Regular cardiac myocyte (primary cell): ENCODE measurements at places on chromosomes 16 and 17. TPM values are rescaled to one million over a fixed set of nuclear protein-coding genes. Genes with fewer than 3 reads are reported as not detected.

Gene LRRC75A
- total RNA-seq = 0.58 and 1.1 TPM in 2 replicates

Gene BTBD17
- total RNA-seq = not detected in 2 replicates

Gene PRR35
- total RNA-seq = not detected in 2 replicates

Gene MYH2
- not detected in 2 replicates for total RNA-seq

Gene TMEM101
- 69.4 and 95.0 TPM in 2 replicates for total RNA-seq

Gene PSMC3IP
- total RNA-seq = 2.3 and 16.3 TPM in 2 replicates

Gene ITGAL
- total RNA-seq = not detected in 2 replicates

Gene BCO1
- not detected in 2 replicates for total RNA-seq

Gene CDRT15L2
- not detected in 2 replicates for total RNA-seq

Gene PRSS21
- 1.7 TPM in 2 replicates for total RNA-seq

Gene HSD17B2
- total RNA-seq = 0.38 and 0.85 TPM in 2 replicates

Gene IGF2BP1
- 0.85 and 5.0 TPM in 2 replicates for total RNA-seq

Gene HOXB5
- under 0.01 TPM in 1 of 2 replicates, not detected in the other for total RNA-seq

Gene ABCC11
- total RNA-seq = 0.38 and 0.56 TPM in 2 replicates

Gene TSPOAP1
- under 0.01 TPM in 1 of 2 replicates, not detected in the other for total RNA-seq

Gene ZNF764
- total RNA-seq = 4.2 and 4.4 TPM in 2 replicates

Gene FNDC8
- not detected in 2 replicates for total RNA-seq

Gene CD300E
- total RNA-seq = not detected in 2 replicates

Gene CDC42EP4
- total RNA-seq = 18.6 and 56.2 TPM in 2 replicates

Gene CA10
- total RNA-seq = not detected in 2 replicates

Gene DNAH17
- total RNA-seq = 0.28 TPM in 1 of 2 replicates, not detected in the other

Gene CFAP97D1
- total RNA-seq = under 0.01 TPM in 2 replicates

Gene TP53TG3
- 0.28 TPM in 1 of 2 replicates, not detected in the other for total RNA-seq

Gene ZNF750
- total RNA-seq = not detected in 2 replicates

Gene AATK
- 0.19 and 0.56 TPM in 2 replicates for total RNA-seq

Gene PNMT
- total RNA-seq = not detected in 2 replicates

Gene NOG
- 0.77 and 16.1 TPM in 2 replicates for total RNA-seq

Gene FBXW10B
- under 0.01 TPM in 2 replicates for total RNA-seq

Gene SPATA32
- under 0.01 TPM in 1 of 2 replicates, not detected in the other for total RNA-seq

Gene UMOD
- not detected in 2 replicates for total RNA-seq

Gene ST6GALNAC1
- not detected in 2 replicates for total RNA-seq

Gene PAGR1
- total RNA-seq = 12.7 and 32.4 TPM in 2 replicates

Gene ACSM5
- 0.19 TPM in 1 of 2 replicates, not detected in the other for total RNA-seq

Gene KRT12
- total RNA-seq = not detected in 2 replicates

Gene TMC5
- not detected in 2 replicates for total RNA-seq

Gene C17orf50
- not detected in 2 replicates for total RNA-seq

Gene ORC6
- 3.4 and 20.7 TPM in 2 replicates for total RNA-seq

Gene IRF8
- 0.19 TPM in 1 of 2 replicates, not detected in the other for total RNA-seq

Gene TMEM114
- total RNA-seq = not detected in 2 replicates

Gene LGALS9B
- not detected in 2 replicates for total RNA-seq

Gene MT4
- not detected in 2 replicates for total RNA-seq

Gene KRT16
- total RNA-seq = under 0.01 and 0.28 TPM in 2 replicates

Gene GPRC5C
- 7.9 and 15.5 TPM in 2 replicates for total RNA-seq

Gene TRPV3
- total RNA-seq = 0.77 and 2.0 TPM in 2 replicates

Gene PSME3IP1
- 63.4 and 89.0 TPM in 2 replicates for total RNA-seq
